Omental fat pad (tissue), 4 donors: ENCODE measurements at places on chromosomes 3 and 15. TPM values are rescaled to one million over a fixed set of nuclear protein-coding genes. Genes with fewer than 3 reads are reported as not detected.

DNA sequence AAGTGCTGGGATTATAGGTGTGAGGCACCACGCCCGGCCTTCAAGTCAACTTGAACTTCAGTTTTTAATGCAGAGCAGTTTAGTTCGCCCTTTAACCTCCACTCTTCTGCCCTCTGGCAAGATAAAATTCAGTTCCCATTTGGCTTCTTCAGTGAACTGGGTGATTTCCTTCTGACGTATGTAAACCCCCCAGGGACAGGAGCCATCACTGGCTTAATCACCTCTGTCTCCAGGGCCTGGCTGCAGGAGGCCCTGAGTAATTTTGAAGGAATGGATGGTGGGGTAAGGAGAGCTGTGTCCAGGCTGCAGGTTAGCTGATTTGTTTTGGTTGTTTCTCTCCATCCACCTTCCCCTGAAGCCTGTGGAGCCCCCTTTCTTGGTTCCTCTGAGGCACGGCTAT, 11.9 kb downstream of the MCM2 start:
- DNase-seq: no peak

- DNase-seq: no peak
These were observed 11.5 kb downstream of the CSK start for GRCh38 chr15:74793135-74794028.

DNA sequence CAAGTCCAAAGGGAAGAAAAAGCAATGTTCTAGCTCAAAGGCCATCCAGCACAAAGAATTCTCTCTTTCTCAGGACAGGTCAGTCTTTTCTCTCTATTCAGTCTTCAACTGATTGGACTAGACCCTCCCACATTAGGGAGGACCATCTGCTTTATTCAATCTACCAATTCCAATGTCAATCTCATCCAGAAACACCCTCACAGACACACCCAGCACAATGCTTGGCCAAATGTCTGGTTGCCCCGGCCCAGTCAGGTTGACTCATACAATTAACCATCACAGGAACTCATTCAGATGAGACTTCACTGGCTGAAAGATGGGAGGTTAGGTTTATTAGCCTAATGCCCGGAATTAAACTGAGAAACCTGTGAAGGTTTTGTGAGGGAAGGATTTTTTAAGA, 32.4 kb downstream of the ACAN start:
- no peak for DNase-seq

DNA sequence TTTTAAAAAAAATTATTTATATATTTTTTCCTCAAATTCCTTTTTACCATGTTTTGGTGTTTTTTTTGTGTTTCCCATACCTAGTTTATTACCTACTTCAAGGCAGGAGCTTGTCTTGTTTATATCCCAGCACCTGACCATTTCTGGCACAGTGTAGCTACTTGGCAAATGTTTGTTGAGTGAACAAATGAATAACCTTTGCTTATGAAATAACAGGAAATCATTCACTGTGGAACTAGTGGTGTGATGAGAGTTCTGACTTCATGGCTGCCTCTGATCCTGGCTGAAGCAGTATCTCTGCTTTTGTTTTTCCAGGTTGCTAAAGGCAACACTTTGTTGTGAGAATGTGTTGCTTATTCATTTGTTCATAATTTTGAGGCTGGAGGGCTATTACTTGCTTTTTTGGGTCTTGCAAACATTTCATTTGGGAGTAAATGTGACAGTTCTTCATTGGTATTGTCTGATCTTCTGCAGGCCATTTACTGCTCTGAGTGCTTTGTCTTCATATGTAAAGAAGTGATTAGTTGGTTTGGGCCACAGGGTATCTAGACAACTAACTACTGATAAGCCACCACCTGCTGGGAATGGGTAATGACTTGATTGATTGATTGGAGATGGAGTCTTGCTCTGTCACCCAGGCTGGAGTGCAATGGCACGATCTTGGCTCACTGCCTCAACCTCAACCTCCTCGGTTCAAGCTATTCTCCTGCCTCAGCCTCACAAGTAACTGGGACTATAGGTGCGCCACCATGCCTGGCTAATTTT, 5.7 kb downstream of the RAD54L2 start:
- DNase-seq: no peak

- DNase-seq: no peak
These were observed 131.7 kb downstream of the TNIK start for GRCh38 chr3:171328419-171329082.

DNA sequence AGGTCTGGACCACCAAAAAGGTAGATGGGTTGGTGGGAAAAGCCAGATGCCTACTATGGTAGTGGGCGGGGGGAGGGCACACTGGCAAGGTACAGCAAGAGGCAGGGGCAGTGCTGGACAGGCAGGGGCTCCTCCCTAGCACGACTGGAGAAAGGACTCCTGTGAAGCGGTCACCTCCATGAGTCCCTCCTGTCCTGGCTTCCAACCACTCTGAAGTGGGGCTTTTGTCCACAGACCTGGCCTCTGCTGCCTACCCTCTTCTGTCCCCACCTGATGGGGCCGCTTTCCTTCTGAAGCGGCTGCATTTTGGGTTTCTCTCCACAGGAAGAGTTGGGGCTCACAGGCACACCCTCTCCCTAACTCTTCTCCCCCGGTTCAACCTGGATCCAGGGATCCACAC, 2.7 kb upstream of the SPTBN5 start:
- DNase-seq: no peak

- peak; percentile 85 for DNase-seq
These were observed 557 bp downstream of the DENND4A start for GRCh38 chr15:65791335-65792137.

DNA sequence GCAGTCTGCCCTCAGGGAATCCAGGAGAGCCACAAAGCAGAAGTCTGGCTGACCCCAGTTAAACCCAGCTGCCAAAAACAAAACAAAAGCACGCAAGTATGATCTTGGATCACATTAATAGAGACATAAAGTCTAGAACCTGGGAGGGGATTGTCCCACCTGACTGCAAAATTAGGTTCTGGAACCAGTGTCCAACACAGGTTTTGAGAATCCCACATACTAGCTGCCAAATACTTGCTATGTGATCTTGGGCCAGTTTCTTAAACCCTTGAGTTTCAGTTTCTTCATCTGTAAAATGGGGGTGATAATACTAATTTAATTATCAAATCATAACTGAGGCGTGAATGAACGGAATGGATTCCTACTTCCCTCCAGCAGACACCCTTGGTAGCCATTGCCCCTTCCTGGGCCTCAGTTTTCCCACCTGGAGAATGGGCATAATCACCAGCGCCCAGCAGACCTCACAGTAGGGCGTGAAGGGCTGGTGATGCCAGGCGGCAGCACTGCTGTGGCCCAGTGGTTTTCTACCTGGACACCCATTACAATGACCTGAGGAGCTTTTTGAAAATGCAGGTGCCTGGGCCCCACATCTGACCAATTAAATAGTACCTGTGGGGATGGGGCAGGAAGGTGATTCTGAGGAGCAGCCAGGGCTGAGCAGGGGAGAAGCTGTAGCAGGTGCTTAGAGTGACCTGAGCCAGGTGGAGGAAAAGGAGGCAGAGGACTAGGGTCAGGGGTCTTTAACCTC, 32.2 kb downstream of the GRIP2 start:
- DNase-seq: no peak

GRCh38 chr3:165751637-165752036, 85.6 kb downstream of the BCHE start:
- DNase-seq: no peak

- no peak for DNase-seq
These were observed 135.4 kb downstream of the ATG7 start for GRCh38 chr3:11407644-11408043.

DNA sequence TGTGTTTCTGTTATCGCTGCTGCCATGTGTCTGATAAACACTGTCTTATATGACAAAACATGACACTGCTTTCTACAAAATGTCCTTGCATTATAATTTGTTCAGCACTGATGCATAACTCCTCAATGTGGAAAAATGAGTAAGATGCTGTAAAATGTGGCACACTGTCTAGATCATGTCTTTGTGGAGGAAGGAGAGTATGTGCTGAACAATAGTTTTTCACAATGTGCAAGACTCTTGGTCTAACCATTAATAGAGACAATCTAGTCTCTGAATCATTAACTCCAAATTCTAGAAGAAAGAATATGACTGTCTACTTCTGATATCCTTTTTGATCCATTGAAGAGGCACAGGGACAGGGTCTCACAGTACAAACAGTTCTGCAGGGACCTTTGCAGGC, 127.9 kb upstream of the RARB start:
- no peak for DNase-seq

DNA sequence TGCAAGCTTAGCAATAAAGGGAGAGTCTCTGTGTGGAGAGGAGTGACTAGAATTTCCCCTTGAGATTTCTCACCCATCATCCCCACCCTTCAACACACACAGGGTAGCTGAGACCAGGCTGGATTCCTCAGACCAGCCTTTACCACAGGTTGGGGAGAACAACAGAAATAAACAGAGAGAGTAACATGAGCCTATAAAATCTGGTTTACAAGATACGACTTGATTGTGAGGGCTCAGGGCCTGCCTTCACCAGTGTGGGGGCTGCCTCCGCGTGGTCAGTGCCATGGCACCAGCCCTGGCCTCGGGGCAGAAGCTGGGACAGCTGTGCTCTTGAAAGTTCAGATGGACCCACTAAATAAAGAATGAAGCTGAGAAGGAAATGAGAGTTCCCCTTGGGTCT, 14.6 kb upstream of the MAGEF1 start:
- DNase-seq: no peak

GRCh38 chr3:21877214-21877754, 126.3 kb upstream of the ZNF385D start:
- no peak for DNase-seq

- DNase-seq: no peak
These were observed 938.4 kb downstream of the MCTP2 start for GRCh38 chr15:95169541-95170459.

DNA sequence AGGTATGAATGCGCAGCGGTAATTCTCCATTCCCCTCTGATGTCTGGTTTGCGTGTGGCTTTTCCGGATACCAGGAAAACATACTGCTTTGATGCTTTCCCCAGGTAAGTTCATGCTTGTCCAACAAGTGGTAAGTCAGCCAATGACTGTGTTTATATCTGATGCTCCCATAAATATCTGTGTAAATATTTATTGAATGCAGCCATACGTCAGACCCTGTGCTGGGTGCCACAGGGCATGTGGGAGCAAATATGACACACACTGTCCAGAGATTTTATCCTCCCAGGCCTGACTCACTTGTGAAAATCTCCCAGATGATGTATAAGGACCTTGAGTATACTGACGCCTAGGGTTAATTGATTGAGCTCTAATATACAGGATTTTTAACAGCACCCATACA, 29.6 kb upstream of the CEMIP start:
- DNase-seq: no peak

DNA sequence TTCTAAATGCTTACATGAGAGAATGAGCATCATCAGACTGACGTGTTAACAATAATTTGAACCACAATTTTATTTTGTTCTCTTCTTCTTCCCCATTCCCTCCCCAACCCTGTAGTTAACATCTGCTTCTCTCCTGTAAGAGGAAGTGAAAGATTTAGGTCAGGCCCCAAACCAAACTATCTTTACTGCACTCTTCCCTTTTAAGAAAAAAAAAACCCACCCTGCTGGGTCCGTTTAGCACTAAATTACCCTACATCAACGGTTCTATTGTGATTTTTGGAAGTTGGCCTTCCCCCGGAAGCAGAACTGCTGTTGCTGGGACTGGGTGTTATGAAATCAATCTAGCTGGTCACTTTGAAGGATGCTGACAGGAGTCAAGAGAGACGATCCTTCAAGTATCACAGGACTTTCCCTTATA, 49.4 kb downstream of the NFKBIZ start:
- DNase-seq: no peak

DNA sequence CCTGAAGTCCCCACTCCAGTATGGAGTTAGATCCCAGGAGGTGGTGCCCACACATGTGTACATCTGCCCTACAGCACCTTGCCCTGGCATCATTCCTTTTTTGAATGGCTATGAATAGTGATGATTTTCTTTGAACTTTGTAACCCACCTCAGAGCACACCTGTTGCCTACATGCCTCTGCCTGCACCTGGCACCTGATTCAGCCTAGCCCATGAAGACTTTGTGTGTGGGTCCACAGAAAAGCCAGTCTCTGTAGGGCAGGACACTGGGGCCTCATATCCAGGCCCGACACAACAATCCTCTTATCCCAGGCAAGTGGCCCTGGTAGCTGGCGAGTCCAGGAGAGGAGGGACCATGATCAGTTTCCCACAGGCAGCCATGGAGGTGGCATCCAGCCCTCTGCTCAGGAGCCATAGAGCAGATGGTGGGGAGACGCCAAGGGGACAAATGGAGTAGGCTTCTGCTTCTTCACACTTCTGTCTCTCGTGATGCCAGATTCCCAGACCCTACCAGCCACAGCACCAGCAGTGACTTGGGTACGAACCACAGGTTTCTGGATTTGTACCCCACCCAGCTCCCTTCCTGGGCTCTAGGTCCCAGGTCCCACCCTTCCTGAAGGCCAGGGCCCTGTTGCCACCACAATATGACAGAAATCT, 230.7 kb downstream of the UACA start:
- no peak for DNase-seq

DNA sequence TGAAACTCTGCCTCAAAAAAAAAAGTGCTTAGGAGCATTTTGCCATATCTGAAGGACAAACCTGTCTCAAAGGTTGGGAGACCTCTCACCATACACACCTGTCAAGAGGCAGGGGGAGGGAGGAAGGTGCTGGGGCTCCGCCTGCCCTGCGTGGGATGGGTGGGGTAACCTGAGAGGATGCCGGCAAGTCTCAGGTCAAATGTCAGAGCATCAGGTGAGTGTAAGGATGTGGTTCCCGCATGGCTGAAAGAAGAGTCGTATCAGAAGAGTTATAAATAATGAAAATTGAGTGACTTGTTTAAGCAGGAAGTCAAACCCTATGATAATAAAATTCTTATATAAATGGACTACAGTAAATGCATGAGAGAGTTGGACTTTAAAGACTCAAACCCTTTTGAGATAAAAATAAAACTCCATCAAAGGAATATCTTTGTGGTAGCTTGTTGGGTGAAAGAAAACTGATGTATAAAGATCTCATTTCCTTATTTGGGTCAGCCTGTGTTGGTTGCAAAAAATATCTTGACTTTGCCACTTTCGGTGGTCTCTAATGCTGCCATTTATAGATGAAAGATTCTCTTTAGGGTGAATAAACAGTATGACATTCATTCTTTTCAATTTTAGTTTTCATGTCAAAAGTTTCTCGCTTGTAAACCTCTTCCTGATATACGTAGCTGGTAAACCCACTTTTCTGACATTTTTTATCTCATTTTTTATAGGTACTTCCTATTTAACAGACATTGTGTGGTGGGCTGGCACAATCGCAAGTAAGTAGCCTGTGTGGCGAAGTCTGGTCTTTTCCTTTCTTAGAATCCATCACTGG, 23.8 kb downstream of the NIPA1 start:
- DNase-seq: no peak

- no peak for DNase-seq
These were observed 29.8 kb upstream of the MUC13 start for GRCh38 chr3:124964387-124964786.

Gene TIGIT
- total RNA-seq: 1.8 TPM

Gene TRIM71
- 0.13 TPM for total RNA-seq

Gene ISLR2
- 1.1 TPM for total RNA-seq

Gene CNTN3
- 1.6 TPM for total RNA-seq

Gene CISH
- total RNA-seq: 27.9 TPM

Gene SERPINI1
- total RNA-seq: 2.2 TPM
